ENCODE measurements at places on chromosomes 16 and 17. TPM values are rescaled to one million over a fixed set of nuclear protein-coding genes. Genes with fewer than 3 reads are reported as not detected.

- H3K4me3 ChIP-seq = no peak overlapping the region
- H3K36me3 ChIP-seq = no peaks in the 10 kb centered on the region
- H3K27me3 ChIP-seq = peaks cover 4% of the 10 kb centered on the region
- DNase-seq = no peak
These were observed 9.9 kb downstream of the FMNL1 start for GRCh38 chr17:45231481-45232116.

DNA sequence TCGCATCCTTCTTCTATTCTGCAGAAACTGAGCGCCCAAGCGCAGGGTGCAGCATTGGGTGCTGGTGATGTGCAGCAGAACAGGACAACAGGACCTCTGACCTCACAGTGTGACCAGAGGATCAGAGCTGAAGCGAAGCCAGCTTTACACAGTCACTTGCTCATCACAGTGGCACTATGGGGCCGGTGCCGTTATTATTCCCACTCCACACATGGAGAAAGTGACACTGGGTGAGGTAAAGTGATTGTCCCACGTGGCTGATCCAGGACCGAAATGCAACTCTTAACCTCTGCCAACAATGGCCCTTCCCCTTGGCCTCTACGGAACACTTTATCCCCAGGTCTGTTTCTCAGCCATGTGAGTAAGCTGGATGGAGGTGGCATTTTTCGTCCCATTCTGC is 171.2 kb downstream of the C16orf78 start:
- peaks cover 6% of the 10 kb centered on the region for H3K4me1 ChIP-seq
- no peaks in the 10 kb centered on the region for H3K36me3 ChIP-seq
- no peak overlapping the region for H3K4me3 ChIP-seq
- no peaks in the 10 kb centered on the region for H3K27me3 ChIP-seq
- no peak for DNase-seq
- H3K27ac ChIP-seq = no peak overlapping the region

GRCh38 chr16:87982581-87983041 is 31.4 kb downstream of the BANP start:
- peaks cover 8% of the 10 kb centered on the region for H3K4me1 ChIP-seq
- H3K27ac ChIP-seq = no peak overlapping the region
- no peaks in the 10 kb centered on the region for H3K27me3 ChIP-seq

TNK1 gene
- total RNA-seq = 1.6 TPM

DNA sequence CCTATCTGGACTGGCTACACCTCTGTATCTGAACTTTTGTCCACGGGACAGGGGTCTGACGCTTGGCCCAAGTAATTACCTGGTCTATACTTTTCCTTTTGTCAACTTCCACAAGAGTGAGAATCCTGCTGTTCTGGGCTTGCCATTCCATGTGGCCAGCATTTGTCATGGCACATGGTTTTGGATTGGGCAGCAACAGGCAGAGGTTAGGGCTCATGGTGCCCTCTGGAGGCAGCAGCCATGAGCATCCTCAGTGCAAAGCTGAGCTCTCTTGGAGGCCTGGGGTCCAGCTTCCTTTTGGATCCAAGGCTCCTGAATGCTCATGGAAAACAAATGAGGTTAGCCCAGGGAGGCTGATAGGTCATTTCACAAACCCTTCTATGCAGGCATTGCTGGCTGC is 7.5 kb upstream of the EDC4 start:
- H3K27ac ChIP-seq = no peak overlapping the region
- DNase-seq = no peak
- no peaks in the 10 kb centered on the region for H3K27me3 ChIP-seq

ULK2 gene
- 10.8 TPM for total RNA-seq

GRCh38 chr16:5874899-5875298 is 777.3 kb upstream of the EEF2KMT start:
- peaks cover 12% of the 10 kb centered on the region for H3K4me1 ChIP-seq
- no peaks in the 10 kb centered on the region for H3K27me3 ChIP-seq
- H3K36me3 ChIP-seq = no peaks in the 10 kb centered on the region
- H3K27ac ChIP-seq = peak overlapping the region; percentile 45

C17orf50 gene
- not detected for total RNA-seq

C1QTNF1 gene
- 2.2 TPM for total RNA-seq

- no peak overlapping the region for H3K27ac ChIP-seq
- peaks cover 6% of the 10 kb centered on the region for H3K36me3 ChIP-seq
- H3K4me1 ChIP-seq = peaks cover 19% of the 10 kb centered on the region
These were observed 1.8 kb upstream of the MYBBP1A start for GRCh38 chr17:4556996-4557395.

ITGB4 gene
- 6.6 TPM for total RNA-seq

DNA sequence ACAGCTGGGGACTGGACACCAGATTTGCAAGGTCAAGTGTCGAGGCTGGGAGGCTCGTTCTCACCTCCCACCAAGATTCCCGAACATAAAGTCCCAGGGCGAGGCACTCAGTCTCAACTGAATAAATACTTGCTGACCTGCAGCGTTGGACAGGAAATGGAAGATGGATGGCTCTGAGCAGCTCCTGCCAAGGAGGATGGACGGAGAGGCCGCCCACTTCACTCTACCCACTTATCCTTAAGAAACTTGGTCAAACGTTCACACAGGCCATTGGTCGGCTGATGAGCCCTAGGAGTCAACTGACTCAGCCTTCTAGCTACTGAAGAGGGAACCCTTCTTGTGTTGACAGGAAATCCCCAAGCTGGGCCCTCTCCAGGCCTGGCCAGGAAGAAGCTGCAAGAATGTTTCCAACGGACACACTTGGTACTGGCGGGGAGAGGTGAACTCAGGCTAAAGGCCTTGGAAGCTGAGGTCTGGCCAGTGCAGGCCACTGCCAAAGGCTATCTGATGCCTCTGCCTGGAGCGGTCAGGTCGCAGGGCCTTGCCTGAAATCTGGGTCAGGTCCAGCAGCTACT is 50.0 kb downstream of the VAC14 start:
- peak overlapping the region; percentile 42 for H3K27ac ChIP-seq
- DNase-seq = peak; percentile 97
- no peak overlapping the region for H3K4me3 ChIP-seq
- no peaks in the 10 kb centered on the region for H3K27me3 ChIP-seq
- H3K36me3 ChIP-seq = no peaks in the 10 kb centered on the region
